Activated CD4-positive, alpha-beta T cell treated with anti-CD3 and anti-CD28 coated beads, Interleukin-2, Interleukin-6, amounts not matched to agents 100 ng/mL and 50 ng/mL, durations not matched to agents 16 hours and 8 hours (primary cell): ENCODE measurements at places on chromosomes 4 and X.

DNA sequence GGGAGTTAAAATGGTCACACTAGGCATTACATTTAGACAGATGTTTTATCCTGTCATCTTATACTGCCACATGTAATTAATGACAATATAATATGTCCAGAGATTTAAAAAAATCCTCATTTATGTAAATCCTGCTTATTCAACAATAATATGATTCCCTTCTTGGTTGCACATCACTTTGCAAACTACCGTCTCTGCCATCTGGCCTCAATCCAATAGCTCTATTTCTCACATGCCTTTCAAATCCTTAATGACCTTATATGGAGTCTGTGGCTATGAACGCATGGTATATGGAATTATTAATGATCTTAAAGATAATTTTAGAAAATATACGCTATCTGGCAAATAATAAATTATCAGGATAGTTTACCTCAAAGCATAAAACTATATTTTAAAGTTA, 144.5 kb downstream of the NPNT start:
- no peak for DNase-seq

GRCh38 chrX:150081076-150081475, 142.8 kb upstream of the EOLA2 start:
- DNase-seq, result no peak

DNA sequence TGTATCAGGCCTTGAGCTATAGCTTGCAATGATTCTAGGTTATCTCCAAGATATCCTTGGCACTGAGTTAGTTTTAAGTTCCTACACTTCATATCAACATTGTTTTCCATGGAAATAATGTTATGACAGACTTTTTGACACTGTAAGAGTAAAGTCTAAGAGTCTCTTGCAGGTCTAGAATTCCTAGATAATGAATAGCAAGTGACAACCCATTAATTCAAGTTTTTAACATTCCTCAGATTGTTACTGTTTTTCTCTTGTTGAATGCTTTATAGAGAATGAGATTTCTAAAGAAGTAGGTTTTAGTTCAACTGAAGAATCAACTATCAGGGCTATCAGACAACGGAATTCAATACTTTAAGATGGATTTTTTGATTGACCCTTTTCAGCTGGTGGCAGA, 276.1 kb downstream of the PPP3CA start:
- no peak for DNase-seq

GRCh38 chr4:165359506-165359905, 19.3 kb upstream of the CPE start:
- DNase-seq, result no peak

DNA sequence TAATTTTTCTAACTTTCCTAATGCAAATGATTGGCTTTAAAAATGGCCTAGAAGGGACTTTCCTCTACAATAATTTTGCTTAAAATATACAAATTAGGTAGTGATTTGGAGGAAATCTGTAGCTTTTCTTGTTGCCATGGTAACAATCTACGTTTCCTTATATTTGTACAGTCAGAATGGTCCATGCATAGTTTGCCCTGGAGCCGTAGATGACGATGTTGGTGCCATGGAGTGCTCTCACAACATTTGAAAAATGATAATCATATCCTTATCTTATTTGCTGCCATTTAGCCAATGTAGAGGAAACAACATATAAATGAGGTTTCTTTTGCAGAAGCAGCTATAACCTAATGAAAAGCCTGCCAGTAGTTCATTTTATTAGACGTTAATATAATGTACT, 89.0 kb upstream of the NMU start:
- no peak for DNase-seq

GRCh38 chrX:76454456-76454927, 27.0 kb downstream of the MAGEE1 start:
- peak; percentile 36 for DNase-seq

GRCh38 chr4:56129431-56129861, 180.7 kb downstream of the CEP135 start:
- DNase-seq, result peak; percentile 9

- DNase-seq, result no peak
These were observed 109.9 kb downstream of the AFF1 start for GRCh38 chr4:87044511-87045233.

DNA sequence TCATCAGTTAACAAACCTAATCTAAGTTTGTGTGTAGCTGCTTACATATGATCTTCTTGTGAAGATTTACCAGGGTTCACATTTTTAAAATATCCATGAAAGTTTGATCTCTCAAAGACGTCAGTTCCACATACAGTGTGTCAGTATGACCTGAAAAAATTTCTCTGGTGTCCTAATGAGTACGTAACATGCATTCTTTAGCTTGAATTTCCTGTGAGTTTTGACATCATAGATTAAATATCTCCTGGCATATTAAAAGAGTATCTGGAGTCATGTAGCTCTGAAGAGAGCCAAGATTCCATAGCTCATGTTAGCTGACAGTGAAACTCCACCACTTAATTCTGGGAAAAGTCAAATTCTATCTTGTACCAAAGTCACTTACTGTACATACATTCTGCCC, 43.9 kb upstream of the PDLIM5 start:
- no peak for DNase-seq

DNA sequence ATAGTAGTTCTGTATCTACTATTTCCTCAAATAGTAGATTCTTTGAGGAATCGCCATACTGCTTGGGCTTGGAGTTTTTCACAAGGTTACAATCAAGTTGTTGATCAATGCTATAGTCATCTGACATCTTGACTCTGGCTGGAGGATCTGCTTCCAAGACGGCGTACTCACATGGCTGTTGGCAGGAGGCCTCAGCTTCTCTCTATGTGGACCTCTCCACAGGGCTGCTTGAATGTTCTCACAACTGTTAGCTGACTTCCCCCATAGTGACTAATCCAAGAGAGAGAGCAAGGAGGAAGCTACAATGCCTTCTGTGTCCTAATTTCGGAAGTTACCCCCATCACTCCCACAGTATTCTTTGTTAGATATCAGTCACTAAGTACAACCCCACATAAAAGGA, 10.3 kb downstream of the EGFL6 start:
- DNase-seq, result no peak

GRCh38 chr4:152200511-152201333, 335.2 kb downstream of the FBXW7 start:
- DNase-seq, result no peak

- no peak for DNase-seq
These were observed 119.7 kb upstream of the NWD2 start for GRCh38 chr4:37124800-37125199.
